Fibroblast of skin of scalp (primary cell): ENCODE measurements at places on chromosomes 1 and 21.
A peak's percentile ranks its signal among the peaks of the same experiment; 100 is the strongest.

DNA sequence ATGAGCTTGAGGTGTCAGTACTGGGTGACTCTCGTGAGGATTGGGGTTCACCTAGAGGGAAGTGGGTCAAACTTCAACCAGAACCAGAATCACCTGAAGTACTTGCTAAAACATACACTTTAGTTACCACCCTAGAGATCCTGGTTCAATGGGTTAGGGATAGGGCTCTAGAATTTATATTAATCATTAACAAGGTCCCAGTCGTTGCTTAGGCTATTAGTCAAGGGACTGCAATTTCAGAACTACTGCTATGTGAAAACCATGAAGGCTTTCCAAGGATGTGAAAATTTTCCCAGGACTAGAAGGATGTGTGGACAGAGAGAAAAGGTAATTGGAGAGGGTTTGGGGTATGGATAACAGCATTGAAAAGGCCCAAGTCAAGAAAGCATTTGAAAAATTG lies 162.6 kb downstream of the GRIK1 start:
- no peak for DNase-seq

- DNase-seq: peak; percentile 100
These were observed 6.0 kb downstream of the TRNP1 start for GRCh38 chr1:26999440-26999987.

- no peak for DNase-seq
These were observed 174.0 kb upstream of the ATP1B1 start for GRCh38 chr1:168932539-168932938.

- no peak for DNase-seq
These were observed 25.6 kb upstream of the ZNF436 start for GRCh38 chr1:23395154-23395724.

DNA sequence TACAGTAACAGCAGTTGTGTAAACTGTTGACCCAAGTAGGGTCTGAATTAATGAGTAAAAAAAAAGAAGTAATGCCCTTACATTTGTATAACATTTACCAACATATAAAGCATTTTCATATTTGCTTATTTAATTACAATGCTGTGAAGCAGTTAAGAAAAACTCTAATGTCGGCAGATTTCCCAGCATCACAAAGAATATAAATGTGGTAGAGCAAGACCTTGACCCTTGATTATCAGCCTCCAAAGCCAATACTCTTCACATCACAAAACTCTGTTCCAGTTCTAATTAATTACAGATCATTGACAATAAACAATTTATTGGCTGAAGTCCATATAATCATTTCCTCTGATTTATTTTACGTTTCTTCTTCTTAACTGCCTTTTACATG lies 130.2 kb downstream of the DUSP10 start:
- no peak for DNase-seq

- peak; percentile 61 for DNase-seq
These were observed 65.8 kb downstream of the ATP5PO start for GRCh38 chr21:33849834-33850233.

DNA sequence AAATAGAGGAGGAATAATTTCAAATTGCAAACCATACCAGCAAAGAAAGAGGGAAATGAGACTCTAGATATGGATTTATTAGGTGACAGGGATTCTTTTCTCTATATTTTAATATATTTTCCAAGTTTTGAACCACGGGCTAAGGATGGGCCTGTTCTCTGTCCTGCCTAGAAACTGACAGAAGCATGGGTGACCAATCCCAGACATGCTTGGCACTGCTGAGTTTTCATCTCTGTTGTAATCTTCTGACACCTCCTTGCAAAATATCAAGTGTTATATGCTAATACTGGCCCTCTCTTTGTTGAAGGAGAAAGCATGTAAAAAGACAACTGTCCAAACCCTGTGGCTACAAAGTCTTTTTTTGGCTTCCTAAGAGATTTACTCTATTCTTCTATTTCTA lies 774 bp upstream of the ANGPTL7 start:
- DNase-seq: no peak

DNA sequence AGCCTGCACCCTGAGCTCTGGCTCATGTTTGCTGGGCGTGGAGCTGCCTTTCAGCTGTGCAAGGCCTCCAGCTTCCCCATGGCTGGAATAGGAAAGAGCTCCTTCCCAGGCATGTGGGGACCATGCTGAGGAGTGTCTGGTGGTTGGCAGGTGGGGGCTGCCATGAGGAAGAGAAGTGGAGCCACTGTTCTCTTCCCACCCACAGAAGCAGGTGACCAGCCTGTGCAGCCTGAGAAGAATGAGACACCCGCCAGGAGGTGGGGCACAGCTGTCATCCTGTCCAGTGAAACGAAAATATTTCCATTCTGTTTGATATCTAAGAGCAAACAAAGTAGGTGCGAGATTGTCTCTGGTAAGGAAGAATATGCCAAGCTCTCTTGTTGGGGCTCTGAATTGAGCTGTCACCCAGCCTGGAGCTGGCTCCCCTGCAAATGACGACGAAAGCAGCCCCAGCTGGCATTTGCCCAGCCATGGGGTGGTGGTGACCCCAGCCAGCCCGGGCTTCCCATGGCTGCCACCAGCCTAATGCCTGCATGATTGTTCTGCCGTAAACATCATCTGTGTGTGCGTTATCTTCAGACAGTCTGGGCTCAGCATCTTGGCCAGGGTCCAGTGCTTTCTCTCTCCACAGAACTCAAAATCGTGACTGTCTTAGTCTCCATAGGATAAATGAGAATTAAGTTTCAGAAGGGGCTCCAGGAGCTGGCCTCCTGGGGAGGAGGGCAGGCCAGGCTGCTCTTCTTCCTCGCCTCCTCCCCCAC lies 429.8 kb upstream of the VAMP3 start:
- peak; percentile 33 for DNase-seq

- DNase-seq: no peak
These were observed 24.9 kb downstream of the GDAP2 start for GRCh38 chr1:117904485-117904884.

DNA sequence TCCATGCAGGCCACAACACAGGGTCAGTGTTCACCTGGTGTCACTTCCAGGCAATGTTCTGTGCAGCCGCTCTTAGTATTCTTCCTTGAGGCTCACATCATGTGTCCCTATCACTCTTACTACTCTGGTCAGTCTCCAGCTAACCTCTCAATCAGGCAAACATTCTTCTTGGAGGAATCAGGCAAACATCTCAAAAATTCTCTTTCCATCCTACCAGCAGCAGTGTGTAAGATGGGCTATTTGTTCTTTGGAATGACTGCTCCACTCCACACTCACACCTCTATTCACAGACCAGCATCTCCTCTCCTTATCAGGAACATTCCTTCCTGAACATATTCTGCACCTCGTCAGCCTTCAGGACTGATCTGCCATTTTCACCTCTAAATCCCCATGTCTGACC lies 4.0 kb downstream of the S100A7A start:
- DNase-seq: no peak
